BJ (cell line): ENCODE measurements at places on chromosomes 16 and 17. TPM values are rescaled to one million over a fixed set of nuclear protein-coding genes. Genes with fewer than 3 reads are reported as not detected.

- no peak for DNase-seq
These were observed 39.1 kb upstream of the ADGRG1 start for GRCh38 chr16:57589374-57589773.

- peak; percentile 1 for DNase-seq
These were observed 42.0 kb upstream of the TMC5 start for GRCh38 chr16:19375561-19376158.

DNA sequence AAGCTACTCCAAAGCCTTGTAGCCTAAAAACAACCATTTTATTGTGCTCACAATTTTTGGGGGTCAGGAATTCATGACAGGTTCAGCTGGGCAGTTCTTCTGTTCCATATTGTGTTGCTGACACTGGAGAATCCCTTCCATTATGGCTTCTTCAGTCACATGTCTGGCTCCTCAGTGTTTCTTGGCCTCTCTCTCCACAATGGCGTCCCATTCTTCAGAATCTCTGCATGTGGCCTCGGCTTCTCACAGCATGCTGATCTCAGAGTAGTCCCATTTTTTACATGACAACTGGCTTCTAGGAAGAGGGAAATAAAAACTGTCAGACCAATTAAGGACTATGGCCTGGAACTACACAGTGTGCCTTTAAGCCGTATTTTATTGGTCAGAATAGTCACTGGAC, 49.7 kb downstream of the NF1 start:
- DNase-seq = no peak

Gene TP53TG3C
- not detected in 2 replicates for polyA plus RNA-seq

Gene CNTNAP1
- polyA plus RNA-seq = 51.8 and 90.6 TPM in 2 replicates

Gene HSD17B2
- polyA plus RNA-seq = 0.60 and 0.81 TPM in 2 replicates

DNA sequence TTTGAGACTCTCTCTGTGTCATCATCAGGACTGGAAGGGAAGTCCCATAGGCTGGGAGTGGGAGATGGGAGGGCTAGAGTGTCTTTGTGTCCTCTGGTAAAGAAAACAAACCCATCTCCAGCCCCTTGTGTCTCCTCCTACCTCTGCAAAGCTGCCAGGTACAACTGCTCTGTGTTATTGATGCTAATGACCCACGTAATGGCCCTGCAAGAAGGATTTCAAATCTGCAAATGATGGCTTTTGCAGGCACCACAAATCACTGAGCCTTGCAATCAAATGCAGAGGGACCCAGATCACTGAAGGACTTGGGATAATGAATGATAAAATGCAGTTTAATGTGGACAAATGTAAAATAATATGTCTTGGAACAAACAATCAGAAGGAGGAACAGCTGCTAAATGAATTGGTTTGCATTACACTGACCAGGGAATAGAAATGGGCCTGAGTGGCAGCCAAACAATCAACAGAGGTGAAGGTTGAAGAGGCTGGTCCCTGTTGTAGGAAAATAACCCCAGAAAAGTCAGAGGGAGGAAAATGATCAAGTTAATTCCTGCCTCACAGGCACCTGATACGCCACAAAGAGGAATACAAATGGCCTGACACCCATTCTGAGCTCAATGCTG, 425.1 kb downstream of the UTP18 start:
- no peak for DNase-seq

DNA sequence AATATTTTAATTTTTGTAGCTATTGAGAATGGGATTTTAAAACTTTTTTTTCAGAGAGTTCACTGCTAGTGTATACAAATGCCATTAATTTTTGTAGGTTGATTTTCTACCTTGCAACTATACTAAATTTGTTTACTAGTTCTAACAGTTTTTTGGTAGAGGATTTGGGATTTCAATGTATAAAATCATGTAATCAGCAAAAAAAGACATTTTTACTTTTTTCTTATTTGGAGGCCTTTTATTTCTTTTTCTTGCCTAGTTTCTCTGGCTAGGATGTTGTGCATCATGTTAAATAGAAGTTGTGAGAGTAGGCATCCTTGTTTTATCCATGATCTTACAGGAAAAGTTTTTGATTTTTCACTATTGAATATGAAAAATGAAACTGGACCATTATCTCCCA, 602.9 kb upstream of the KIF2B start:
- DNase-seq = no peak

- DNase-seq = no peak
These were observed 90.1 kb downstream of the XYLT1 start for GRCh38 chr16:17380613-17381012.

Gene CD300E
- polyA plus RNA-seq = not detected in 2 replicates

- no peak for DNase-seq
These were observed 38.1 kb upstream of the VPS4A start for GRCh38 chr16:69273009-69273408.

Gene PSMC5
- polyA plus RNA-seq = 149 and 151 TPM in 2 replicates

Gene TAOK2
- polyA plus RNA-seq = 17.4 and 24.3 TPM in 2 replicates

Gene HS3ST3A1
- polyA plus RNA-seq = 4.0 and 7.5 TPM in 2 replicates

Gene TNFSF13
- 2.0 and 2.4 TPM in 2 replicates for polyA plus RNA-seq

DNA sequence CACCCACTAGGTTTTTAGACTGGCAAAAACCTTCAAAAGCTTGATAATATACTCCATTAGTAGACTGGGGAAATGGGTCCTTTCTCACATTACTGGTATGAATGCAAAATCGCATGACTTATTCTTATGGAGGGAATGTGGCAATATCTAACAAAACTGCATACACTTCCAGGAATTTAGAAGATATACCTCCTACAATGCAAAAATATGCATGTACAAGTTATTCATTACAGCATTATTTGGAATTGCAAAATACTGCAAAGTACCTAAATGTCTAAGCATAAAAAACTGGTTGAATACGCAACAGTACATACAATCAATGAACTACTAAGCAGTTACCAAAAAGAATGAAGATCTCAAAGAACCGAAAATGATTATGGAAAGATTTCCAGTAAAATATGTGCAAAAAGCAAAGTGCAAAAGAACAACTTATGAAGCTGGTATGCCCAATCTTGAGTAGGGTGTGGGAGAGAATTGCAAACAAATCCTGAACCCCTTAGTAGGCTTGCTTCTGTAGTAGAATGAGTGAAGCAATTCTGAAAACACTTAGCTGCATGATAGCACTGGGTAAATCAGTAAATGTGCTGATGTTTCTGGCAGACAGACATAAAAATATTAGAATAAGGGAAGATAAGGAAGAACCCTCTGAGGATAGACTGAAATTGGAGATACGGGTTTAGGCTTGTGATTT, 180.1 kb downstream of the PARN start:
- DNase-seq = no peak

- no peak for DNase-seq
These were observed 12.0 kb downstream of the CHST6 start for GRCh38 chr16:75483222-75483621.

- no peak for DNase-seq
These were observed 10.9 kb downstream of the COPS3 start for GRCh38 chr17:17269926-17270773.

GRCh38 chr16:84885342-84885910, 65.6 kb downstream of the CRISPLD2 start:
- no peak for DNase-seq

DNA sequence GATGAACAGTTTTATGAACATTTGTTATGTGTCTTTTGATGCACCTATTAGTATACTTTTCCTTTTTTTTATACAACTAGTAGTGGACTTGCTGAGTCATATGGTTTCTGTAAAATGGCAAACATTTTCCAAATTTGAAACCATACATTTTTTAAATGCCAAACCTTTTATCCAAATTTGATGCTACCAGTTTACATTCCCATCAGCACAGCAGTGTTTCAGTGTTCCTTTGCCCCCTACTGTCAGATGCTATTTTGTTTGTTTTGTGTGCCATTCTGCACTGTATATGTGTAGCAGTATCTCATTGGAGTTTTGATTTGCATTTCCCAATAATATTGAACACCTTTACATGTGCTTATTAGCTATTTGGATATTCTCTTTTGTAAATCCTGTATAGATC, 219.4 kb downstream of the TANC2 start:
- no peak for DNase-seq

- DNase-seq = no peak
These were observed 75.5 kb downstream of the ZNF423 start for GRCh38 chr16:49780433-49780832.

DNA sequence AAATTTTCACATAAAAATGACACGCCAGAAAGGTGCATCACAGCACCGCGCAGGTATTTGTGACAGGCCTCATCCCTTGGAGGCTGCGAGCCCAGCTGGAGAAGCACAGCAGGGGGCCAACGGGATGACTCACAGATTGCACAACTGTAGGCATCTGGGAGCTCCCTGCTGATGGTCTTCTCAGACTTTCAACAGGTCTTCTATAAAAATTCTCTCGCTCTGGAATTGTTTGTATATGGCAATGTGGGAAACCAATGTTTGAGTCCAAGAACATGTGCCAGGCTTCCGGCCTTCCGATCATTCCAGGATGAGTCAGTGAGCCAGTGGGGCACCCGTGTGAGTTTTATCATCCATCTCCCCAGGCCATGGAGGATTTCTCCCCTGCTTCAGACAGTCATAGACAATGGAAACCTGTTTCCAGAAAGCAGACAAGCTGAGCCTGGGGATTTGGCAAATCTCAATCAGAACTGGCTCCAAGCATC, 24.1 kb upstream of the ADORA2B start:
- DNase-seq = peak; percentile 92
